ENCODE measurements at places on chromosomes 13 and 19.

GRCh38 chr19:54959840-54960239 is 6.3 kb upstream of the NLRP2 start:
- no peak for DNase-seq

DNA sequence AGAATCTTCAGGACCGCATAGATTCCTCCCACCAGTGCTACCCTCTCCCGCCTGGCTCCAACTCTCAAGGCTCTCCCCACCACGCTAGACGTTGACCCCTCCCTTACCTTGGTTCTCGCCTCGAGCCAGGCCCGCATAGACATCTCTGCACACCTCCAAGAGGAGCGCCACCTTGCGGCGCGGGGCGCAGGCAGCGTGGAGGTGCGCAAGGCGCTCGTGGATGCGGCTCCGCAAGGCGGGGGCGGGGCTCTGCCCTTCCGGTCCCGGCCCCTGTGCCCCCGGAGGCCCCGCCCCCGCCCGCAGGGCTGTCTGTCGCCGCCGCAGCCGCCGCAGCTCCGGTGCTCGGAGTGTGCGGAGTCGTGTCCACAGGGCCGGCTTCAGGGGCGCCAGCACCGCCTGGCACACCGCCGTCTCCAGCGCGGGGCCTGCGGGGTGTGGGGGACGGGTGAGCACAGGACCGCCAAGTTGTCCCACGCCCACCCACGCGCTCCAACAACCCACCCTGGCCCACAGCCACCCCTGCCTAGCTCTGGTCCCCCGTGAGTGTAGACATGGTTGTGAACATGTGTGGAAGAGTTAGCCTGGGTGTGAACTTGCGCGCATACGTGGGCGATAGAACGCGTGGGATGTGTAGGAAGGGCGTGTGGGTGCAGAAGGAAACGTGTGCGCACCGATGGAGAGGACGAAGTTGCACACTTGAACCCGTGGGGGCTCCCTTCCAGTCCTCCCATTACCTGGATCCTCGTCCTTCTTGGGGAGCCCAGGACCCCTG is 8.1 kb downstream of the RINL start:
- DNase-seq = peak; percentile 85

GRCh38 chr13:100361504-100361903 is 227.1 kb downstream of the GGACT start:
- DNase-seq = no peak

DNA sequence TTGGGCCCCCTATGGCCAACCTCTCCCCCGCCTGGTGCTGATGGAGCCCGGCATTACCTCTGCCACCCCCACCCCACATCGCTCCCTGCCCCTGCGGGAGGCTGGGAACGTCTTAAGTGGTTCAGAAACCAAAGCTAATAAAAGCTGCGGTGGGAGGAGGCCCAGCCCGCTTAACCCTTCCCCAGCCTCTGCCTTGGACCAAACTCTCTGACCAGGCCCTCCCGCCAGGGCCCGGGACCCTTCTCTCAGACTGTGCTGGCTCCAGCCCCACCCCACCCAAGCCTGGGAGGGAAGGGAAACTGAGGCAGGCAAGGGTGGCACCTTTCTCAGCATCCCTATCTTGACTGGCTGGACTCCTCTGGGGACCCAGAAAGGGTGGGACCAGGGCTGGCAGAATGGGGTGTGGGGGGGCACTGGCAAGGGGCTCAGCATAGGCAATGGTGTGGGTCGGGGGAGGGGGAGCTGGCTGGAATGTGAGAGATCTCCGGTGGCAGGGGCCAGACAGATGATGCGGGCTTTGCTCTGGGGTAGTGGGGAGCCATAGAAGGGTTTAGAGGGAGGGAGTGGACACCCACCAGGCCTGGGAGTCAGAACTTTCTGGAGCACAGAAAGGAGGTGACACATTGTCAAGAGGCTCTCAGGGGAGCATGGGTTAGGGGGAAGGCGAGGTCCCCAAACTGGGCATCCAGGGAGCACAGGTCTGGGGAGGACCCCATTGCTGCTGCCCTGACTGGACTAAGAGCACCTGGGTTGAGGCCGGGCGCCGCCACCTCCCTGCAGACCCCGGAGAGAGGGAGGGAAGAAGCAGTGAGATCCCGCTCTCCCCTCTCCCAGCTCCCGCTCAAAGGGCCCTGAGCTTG is 21.9 kb downstream of the SMIM24 start:
- DNase-seq = no peak

- DNase-seq = no peak
These were observed 13.6 kb downstream of the UBAC2 start for GRCh38 chr13:99214232-99214631.

All from thymus (tissue), 14 donors.